Cerebellum (tissue), 4 donors: ENCODE measurements at places on chromosomes 11 and 22.
A peak's percentile ranks its signal among the peaks of the same experiment; 100 is the strongest.

DNA sequence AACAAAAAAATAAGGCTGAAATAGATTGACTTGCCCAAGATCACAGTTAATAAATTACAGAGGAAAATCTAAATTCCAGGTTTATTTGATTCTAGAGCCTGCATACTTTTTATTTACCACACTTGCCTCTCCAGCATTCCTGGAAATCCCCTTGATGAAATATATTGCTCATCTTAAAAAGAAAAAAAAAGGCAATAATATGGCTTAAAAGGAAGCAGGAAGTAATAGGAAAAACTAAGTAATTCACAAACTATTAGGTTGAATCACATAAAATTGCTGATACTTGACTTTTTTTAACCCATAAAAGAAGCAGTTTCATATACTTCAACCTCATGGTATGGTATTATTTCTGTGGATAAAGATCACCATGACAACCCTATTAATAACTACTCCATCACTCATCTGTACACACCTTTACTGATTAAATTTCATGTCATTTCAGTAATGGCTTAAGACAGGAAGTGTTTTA, 52.9 kb downstream of the COPB1 start:
- no peak for DNase-seq

GRCh38 chr22:35476341-35476740, 64.3 kb upstream of the RASD2 start:
- DNase-seq: no peak

DNA sequence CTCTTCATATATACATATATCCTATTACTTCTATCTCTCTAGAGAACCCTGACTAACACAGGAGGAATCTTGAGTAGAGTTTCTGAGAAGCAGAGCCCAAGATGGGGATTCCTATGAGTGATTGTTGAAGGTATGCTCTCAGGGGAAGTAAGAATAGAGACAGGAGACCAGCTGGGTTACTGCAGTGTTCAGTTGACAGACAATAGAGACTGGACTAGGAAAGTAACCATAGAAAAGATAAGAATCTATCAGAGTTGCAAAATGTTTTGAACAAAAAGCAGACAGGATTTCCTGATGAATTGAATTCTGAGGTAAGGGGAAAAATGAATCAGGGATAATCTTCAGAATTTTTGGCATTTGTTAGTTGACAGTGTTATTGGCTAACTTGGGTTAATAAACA, 54.4 kb downstream of the SLC17A6 start:
- DNase-seq: no peak

- peak; percentile 79 for DNase-seq
Measured at GRCh38 chr22:38240734-38241252, 32.0 kb downstream of the TMEM184B start.

DNA sequence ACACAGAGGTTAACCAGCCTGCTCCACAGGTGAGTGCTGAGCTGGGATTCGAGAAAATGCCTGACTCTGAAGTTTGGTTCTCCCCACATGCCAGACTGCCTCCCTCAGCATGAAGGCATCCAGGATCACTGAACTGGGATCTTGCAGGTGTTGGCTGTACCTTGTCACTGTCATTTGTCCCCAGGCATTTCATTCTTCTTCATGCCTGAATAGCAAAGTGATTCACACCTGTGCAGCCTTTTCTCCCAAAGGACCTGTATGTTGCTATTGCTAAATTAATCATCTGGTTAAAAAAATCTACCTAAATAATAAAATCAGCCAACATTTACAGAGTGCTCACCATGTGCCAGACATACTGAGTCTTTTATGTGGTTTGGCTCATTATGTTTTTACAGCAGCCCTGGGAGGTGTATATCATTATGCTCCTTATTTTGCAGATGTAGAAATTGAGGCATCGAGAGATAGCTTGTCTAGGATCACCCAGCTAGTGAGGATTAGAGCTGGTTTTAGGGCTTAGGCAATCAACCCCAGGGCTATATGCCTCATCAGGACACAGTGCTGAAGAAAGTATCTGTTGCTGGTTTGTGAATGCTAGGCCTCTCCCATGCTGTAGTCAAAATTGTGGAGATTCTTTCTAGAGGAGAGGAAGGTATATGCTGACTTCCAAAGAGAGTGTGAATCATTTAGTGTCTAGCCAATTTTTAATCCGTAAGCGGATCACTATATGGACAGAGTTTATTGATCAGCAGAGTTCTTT, 204.4 kb downstream of the HIPK3 start:
- DNase-seq: no peak
